AG10803 (cell line): ENCODE measurements at places on chromosomes 6 and 20.

- peak; percentile 56 for DNase-seq
These were observed 68.8 kb downstream of the CDC5L start for GRCh38 chr6:44456070-44456965.

DNA sequence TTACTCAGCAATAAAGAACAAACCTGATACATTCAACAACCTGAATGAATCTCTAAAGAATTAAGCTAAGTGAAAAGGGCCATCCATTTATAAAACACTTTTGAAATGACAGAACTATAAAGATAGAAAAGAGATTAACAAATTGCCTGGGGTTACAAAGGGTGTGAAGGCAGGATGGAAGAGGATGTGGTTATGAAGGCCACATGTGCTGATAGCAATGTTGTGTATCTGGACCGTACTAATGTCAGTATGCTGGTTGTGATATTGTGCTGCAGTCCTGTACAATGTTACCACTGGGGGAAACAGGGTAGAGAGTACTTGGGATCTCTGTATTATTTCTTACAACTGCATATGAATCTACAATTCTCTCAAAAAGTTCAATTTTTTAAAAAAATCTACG lies 36.4 kb downstream of the ELOVL5 start:
- no peak for DNase-seq

- DNase-seq = no peak
These were observed 7.0 kb downstream of the C6orf163 start for GRCh38 chr6:87351583-87351982.

DNA sequence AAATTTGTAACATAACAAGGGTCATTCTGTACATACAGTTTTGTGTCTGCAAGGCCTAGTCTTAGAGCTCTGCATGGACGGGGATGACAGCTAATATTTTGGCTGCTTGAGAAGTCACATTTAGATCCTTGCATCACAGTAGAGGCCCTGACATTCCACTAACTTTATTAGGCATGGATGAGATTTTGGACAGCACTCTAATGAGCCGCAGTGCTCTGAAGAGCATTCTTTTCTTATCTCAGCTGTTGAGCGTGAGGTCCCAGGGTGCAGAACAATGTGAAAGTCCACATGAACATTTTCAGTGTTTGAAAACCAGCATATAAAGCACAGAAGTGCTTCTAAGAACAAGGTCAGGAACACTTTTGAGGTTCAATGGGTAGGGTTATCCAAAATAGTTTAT lies 58.9 kb downstream of the IPCEF1 start:
- peak; percentile 44 for DNase-seq

DNA sequence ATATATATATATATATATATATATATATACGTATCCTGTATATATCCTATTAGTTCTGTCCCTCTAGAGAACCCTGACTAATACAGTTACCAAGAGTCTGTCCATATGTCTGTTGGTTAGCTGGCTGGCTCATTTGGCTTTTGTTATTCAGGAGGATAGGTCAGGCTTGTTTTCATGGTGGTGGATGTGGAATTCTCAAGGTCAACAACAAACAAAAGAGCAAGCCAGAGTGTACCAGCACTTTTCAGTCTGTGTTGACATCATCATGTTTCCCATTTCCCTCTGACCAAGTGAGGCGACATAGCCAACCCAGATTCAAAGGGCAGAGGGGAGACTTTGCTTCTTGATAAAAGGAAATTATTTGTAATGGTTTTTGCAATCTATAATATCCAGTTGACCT lies 88.5 kb upstream of the PTCHD4 start:
- no peak for DNase-seq

- DNase-seq = no peak
These were observed 2.4 kb downstream of the HEBP2 start for GRCh38 chr6:138406443-138406842.

DNA sequence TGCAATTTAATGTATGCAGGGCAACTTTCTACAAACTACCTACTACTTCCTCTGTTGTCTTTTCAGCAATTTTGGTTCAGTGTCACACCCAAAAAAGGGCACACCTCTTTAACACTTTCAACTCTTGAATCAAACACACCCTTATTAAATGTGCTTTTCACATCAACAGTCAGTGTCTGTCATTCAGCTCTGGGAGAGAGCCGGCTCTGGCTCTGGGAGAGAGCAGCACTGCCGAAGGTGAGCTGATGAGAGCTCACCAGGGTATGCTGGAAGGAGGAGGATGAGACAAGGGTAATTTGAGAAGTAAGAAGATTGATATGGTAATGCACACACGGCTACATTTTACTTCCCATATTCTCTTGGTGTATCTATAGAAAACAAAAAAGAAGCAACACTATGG lies 134.3 kb downstream of the RTN4IP1 start:
- DNase-seq = no peak

GRCh38 chr6:133408543-133408942 lies 167.4 kb downstream of the EYA4 start:
- DNase-seq = no peak

DNA sequence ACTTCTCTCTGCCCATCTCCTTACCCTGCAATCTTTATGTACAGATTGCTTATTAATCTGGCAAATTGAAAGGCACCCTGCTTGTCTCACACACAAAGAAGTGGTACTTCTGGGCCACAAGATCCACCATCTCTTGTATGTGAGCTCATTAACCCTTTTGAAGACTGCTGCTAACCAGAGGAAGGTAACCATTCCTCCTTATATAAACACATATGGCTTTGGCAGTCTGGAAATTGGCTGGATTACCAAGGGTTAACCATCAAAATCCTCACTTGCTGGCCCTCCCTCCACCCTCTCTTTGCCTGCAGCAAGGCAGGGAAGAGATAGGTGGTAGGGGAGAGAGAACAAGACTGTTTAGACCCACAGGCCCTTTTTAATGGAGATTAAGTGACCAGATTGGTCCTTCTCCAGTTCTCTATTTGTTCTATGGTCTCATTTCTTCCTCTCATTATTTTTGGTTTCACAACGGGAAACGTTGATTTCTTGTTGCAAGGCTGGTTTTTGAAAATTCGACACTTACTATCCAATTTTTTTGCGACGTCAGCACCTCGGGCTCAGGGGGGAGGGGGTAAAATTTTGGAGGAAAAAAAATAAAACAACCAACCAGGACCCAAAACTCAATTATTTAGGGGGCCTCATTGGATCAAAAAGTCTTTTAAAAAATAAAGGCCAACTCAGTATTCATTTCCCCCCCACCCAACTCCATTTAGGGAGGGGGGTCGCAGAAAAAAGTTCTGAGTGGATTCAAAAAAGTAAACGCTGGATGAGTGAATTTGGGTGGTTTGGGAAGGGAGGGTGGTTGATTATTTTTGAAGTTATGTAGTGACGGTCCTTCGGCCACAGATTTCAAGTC lies 859 bp downstream of the PPP1R10 start:
- peak; percentile 41 for DNase-seq

GRCh38 chr20:58822149-58822548 lies 28.6 kb downstream of the GNAS-AS1 start:
- DNase-seq = no peak

- no peak for DNase-seq
These were observed 55.0 kb downstream of the SOX4 start for GRCh38 chr6:21648475-21649050.

DNA sequence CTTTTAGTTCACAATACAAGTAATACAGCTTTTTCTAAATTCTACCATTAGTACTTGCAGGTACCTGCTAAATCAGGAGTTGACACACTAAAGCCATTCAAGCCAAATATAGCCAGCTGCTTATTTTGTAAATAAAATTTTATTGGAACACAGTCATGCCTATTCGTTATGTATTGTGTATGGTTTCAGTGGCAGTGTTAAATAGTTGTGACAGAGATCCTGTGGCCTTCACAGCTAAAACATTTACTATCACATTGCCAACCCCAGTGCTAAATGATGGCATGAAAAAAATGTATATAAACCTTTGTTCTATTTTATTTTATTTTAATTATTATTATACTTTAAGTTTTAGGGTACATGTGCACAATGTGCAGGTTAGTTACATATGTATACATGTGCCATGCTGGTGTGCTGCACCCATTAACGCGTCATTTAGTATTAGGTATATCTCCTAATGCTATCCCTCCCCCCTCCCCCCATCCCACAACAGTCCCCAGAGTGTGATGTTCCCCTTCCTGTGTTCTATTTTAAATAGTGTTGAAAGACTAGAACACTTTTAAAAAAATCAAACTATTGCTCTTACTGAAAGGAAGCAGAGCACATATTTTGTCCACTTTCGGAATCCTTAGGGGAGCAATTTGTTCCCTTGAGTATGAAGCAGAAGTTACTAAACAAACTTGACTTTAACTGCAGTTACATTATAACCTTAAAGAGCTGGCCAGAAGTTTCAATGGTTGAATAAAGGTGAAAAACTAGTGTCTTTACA lies 115.7 kb downstream of the PRIM2 start:
- DNase-seq = peak; percentile 30

GRCh38 chr6:63023726-63024125 lies 187.5 kb upstream of the FKBP1C start:
- no peak for DNase-seq

DNA sequence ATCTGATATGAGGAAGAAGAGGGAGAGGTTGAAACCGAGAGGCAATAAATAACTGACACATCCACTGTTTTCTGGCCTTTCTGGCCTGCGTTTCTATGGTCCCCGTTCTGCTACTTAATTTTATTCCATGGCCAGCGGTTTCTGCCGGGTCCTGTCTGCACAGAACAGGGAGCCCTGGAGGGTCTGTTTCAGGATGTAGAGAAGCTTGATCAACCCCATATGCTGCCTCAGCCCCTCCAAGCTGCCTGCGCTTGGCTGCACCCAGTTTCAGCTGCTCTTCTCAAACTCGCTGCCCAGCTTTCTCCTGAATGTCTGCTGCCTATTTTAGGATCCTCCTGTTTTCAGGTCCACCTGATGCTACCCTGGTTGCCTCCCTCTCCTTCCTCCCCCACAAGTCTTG lies 18.5 kb upstream of the PACSIN1 start:
- DNase-seq = no peak

DNA sequence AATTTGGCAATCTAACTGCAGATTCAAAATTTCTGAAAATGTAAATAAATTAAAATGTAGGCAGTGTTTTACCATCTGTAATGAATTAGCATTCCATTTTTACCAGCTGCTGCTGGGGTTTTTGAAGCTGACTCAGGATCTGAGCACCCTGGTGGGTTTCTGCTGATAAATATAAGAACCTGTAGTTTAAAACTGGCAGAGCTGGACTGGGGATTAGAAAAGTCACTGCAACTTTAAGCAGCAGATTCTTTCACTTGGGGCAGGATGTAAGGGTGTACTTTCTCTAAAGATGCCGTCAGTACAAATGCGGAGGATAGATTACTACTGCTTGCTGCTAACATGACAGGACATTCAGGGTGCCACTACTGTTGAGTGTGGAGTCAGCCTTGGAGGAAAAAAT lies 341.8 kb downstream of the CDKAL1 start:
- peak; percentile 72 for DNase-seq

DNA sequence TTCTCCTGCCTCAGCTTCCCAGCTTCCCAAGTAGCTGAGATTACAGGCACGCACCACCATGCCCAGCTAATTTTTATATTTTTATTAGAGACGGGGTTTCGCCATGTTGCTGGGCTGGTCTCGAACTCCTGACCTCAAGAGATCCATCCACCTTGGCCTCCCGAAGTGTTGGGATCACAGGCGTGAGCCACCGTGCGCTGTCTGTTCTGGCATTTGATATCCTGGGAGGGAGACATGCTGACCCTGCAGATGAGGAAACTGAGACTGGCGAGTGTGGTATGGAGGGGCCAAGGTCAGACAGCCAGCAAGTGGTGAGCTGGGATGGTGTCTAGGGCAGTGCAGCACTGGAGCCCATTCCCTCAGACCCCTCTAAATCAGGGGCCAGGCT lies 44.6 kb downstream of the SRC start:
- no peak for DNase-seq

GRCh38 chr6:158737710-158738615 lies 81.2 kb downstream of the EZR start:
- DNase-seq = peak; percentile 43

DNA sequence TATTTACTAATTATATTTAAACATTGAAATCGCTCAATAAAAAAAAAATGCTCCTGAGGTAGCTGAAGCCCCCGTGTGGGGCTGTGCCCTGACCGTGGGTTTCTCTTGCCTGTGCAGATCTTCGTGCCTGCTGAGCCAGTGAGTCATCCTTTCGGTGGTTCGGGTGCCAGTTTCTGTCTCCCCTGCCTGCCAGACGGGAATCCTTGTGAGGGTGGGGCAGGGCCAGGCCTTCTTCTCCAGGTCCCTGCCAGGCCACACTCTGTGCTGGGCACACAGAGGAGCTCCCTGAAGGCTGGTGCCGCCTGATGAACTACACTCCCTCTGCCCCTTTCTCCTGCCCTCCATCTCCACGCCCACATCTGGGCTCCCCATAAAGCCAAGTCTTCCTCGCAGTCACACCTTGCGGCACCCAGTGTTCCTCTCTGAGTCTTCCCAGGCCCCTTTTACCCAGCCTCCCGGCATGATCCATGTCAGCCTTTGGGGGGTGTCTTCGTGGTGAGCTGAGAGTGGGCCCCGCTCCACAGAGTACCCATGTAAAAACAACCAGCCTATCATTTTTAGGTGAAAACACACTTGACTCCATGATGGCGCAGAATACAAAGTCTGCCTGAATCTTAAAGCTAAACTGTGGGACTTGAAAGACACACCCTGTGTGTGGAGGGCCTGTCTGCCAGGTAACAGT lies 19.3 kb downstream of the FGD2 start:
- peak; percentile 58 for DNase-seq

DNA sequence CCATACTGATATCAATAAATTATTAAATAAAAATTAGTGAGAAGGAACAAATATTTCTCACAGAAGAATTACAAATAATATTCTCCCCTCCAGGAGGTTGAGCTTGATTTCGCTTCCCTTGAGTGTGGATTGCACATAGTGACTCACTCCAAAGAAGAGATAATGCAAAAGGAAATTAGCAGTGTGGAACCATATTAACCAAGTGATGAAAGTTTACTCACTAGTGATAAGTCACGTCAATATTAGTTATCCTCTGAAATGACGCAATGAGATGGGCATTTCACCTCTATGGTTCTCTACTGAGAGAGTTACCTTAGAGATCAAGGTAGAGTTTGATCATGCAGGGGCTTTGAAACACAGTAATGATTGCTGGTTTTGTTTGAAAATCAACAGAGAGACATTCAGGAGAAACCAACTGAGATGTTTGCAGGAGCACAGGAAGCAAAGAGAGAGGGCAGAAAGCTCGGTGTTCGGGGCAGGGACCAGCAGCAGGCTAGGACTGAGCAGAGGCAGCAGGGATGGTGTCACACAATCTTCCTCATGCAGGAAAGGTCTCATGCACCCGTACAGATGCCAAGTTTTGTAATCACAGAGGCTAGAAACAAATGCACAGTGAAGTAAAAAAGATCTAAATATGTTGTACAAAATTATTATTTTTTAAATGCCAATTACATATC lies 634.5 kb downstream of the QKI start:
- no peak for DNase-seq

DNA sequence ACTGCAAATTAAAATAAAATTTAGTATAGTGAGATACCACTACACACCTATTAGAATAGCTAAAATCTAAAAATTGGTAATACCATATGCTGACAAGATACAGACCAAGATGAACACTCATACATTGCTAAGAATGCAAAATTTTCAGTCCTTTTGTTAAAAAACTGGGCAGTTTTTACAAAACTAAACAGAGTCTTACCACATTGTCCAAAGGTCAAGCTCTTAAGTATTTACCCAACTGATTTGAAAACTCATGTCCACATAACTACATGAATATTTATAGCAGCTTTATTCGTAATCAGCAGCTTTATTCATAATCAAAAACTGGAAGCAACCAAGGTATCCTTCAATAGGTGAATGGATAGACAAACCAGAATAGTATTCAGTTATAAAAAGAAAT lies 10.0 kb downstream of the POLR3F start:
- DNase-seq = no peak

- no peak for DNase-seq
These were observed 499.8 kb upstream of the PTCHD4 start for GRCh38 chr6:48610846-48611245.

- DNase-seq = no peak
These were observed 132.6 kb upstream of the MTHFD1L start for GRCh38 chr6:150732765-150733539.
